ENCODE measurements at places on chromosomes 2 and 18.

- peak; percentile 58 for DNase-seq
Measured at GRCh38 chr2:74481961-74482800, 617 bp downstream of the CCDC142 start.

DNA sequence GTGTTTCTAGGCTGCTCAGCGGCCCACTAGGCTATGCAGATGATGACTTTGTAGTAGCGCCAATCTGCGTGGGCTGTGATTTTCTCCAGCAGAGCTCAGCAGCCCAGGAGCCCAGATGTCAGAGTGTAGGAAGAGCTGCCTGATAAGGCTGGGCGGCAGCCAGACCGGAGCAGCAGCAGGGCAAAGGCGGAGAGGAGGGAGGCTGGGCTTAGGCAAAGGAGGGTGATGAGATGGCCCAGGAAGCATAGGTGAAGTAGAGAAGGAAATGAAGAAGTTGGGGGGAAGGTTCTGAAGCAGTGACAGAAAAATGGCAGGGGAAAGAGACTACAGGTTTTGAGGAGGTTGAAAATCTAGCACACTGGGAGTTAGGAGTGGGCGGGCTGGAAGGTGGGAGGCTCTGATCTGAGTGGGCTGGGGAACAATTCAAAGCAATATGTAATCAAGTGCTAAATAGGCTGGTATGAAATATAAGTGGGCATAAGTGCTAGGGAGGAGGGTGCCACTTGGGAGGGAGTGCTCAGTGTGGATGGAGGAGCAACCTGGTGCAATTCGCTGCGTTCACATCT lies 50.6 kb upstream of the STPG4 start:
- no peak for DNase-seq

GRCh38 chr2:171894612-171894947 lies 536 bp upstream of the SLC25A12 start:
- no peak for DNase-seq

DNA sequence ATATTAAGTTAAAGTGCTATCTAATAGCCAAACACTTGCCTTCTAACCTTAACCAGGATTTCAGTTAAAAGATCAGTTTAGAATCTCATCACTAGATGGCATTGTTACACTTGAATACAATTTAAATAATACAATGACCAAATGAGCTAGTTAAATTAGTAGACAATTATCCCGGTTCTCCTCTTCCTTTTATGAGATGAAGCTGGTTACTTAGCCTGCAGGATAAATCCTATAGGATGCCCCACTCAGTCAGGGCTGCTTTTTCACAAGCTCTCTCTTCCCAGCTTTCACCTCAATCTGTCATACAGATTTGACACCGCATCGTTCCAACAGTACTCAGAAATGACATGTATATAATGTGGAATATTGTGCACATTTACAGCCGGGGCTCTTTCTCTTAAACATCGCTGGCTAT lies 678.8 kb downstream of the KCNJ3 start:
- no peak for DNase-seq

DNA sequence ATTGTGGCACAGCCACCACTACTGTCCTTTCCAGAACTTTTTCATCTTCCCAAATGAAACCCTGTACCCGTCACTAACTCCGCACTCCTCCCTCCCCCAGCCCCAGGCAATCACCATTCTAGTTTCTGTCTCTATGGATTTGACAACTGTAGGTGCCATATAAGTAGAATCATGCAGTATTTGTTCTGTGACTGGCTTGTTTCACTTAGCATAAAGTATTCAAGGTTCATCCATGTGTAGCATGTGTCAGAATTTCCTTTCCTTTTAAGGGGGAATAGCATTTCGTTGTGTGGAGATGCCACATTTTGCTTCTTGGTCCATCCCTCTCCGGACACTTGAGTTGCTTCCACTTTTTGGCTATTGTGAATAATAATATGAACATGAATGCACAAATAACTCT lies 842 bp upstream of the CKAP2L start:
- no peak for DNase-seq

GRCh38 chr2:54522624-54523281 lies 66.6 kb downstream of the SPTBN1 start:
- peak; percentile 58 for DNase-seq

DNA sequence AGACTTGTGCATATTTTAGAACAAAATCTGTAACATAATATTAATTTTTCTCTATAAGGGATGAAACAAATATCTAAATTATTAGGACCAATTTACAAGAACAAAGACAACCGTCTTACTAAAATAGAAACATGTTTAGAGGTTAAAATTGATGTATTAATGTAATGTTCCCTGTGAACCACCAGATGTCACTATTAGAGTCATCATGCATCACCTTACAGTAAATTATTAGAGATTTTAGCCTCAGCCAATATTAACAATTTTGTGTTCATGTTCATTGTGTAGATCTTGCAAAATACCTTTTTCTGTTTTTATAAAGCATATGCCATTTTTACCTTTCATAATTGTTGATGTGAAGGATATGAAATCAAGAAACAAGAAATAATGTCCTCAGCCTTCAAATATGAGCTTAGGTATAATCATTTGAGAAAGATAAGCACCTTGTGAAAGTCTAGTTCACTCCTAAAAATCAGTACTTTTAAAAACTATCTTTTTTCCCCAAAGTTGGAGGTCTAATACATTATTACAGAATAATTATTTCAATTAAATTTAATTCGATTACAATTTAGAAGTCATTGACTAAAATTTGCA lies 344.3 kb upstream of the KCNH7 start:
- no peak for DNase-seq

DNA sequence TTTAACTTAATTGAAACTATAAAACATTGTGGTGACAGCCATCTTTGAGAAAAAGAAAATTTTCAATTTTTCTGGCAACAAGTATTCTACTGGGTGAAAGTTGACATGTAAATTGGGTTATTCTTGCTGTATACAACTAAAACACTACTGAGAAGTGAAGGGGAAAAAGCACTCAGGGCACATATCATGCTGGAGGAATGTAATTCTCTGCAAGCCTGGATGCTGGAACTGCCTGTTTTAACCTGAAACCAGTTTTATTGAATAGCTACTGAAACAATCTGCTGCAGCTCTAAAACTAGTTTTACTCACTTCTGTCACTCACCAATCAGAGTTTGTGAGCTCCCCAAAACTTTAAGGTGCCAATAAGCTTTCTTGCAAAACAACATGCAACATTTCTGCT lies 1136.0 kb downstream of the LRP1B start:
- no peak for DNase-seq

DNA sequence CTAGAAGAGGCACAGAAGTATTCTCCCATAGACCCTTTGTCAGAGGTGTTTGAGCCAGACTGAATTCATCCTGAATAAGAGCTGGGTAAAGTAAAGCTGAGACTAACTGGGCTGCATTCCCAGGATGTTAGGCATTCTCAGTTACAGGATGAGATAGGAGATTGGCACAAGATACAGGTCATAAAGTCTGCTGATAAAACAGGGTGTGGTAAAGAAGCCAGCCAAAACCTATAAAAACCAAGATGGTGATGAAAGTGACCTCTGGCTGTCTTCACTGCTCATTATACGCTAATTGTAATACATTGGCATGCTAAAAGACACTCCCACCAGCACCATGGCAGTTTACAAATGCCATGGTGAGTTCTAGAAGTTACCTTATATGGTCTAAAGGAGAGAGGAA lies 364.9 kb upstream of the TMEFF2 start:
- no peak for DNase-seq

DNA sequence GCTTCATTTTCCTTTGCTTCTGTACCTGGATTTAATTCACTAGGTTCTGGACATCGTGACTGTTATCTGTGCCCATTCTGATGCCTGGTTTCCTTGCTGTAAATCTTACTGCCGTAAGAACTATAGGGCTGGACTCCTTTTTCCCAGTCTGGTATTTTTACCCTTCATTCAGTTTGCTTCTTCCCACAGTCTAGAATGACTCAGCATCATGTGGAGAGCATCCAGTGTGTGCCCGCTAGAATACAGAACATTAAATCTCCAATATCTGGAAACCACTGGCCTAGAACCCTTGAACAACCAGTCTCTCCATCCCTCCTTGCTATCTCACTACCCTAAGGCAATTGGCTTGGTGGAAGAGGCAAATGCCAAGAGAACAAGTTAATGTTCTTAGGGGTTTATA lies 1075.4 kb upstream of the ZEB2 start:
- no peak for DNase-seq

DNA sequence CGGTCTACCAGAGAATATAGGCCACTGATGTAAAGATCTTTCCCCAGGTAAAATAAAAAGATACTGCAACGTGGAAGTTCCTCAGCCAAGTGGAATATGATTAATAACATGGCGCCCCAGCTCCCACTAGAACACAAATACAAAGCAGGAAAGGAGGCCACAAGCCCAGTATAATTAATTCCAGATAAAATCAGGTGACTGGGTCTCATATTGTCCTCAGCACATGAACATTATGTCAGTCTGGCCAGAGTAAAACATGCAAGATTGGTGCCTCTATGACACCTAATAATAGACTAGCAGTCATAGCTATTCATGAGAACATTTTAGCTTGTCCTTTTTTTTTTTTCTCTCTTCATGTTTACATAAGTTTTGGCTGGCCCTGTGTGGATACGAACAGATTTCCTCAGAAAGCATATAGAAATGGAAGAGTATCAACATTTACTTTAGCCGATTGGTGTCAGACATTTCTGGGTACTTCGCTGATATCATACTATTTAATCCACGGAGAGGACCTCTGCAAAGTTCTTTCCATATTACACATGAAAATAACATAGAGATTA lies 523.8 kb upstream of the SETBP1 start:
- DNase-seq = no peak

- no peak for DNase-seq
Measured at GRCh38 chr2:168848225-168848624, 42.0 kb downstream of the SPC25 start.

DNA sequence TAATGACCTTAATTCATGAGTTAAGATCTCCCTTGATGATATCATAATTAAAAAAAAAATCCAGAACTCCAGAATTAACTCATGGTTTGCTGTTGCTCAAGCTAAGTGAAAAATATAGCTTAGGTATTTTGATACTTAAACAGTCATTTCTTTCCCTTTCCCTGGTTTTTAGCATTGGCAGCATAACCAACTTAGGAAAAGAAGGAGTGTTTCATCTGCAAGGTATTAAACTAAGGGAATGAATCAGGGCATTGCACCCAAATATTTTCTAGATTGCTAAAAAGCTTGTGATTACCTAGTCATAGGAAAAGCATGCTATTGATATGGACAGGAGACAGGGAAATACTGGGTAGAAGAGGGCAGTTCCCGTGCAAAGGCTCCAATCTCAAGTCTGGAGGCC lies 207.2 kb downstream of the LRP1B start:
- no peak for DNase-seq

GRCh38 chr2:45833968-45834344 lies 182.5 kb downstream of the PRKCE start:
- no peak for DNase-seq

- peak; percentile 29 for DNase-seq
Measured at GRCh38 chr18:79871026-79871390, 73.3 kb downstream of the KCNG2 start.

DNA sequence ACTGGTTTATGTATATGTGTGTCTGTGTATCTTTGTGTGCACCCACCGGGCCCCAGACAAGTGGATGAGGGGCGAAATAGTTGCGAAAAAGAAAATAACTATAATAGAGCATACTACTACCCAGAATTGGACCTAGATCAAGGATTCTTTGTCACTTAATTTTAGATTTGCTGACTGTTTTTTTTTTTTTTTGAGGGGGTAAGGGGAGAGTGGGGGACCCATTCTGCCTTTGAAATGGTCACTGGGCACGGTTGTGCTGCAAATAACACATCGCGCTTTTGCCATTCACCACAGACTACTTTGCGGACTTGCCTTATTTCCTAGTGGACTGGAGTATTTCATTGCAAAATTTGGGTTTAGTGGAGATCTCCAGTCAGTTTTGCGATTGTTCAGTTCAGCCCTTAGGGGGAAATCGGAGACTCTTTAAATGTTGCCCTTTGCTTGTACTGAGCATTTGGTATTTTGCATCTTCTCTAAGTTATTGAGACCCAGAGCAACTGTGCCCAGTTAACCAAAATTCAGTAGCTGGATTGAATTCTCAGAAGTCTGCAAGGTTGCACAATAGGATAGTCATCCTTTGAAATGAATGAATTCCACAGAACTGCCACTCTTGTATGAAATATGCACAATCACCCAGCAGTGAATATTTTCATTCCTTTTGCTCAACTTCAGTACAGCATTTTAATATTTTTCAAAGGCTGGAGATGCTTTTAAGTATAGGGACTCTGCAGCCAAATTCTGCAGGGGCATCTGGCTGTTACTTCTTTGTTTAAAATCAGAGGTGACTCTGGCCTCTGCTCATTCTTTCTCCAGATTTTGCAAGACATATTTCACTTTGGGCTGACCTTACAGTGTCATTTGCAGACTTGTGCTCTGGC lies 2.9 kb downstream of the TRIB2 start:
- DNase-seq = no peak

DNA sequence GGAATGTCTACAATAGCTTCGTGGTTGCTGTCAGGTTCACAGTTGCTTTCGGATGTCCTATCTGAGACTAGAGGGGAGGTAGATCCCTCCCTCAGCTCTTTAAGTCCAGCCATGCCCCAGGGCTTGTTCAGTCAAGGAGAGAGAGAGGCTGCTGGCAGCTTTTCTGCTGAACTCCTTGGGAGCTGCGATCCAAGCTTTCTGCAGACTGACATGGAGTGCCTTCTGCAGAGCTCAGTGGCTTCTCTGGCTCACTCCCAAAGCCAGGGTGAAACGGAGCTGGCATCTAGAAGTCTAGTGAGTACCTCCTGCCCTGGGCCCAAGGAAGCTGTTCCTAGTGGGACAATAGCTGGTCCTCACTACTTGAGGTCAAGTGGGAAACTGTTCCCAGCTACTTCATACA lies 62.5 kb downstream of the TMEM17 start:
- no peak for DNase-seq

GRCh38 chr18:52499016-52499415 lies 159.0 kb downstream of the DCC start:
- no peak for DNase-seq

- no peak for DNase-seq
Measured at GRCh38 chr2:51706220-51706619, 674.3 kb upstream of the NRXN1 start.

GRCh38 chr2:14615760-14616159 lies 16.8 kb upstream of the LRATD1 start:
- DNase-seq = no peak

DNA sequence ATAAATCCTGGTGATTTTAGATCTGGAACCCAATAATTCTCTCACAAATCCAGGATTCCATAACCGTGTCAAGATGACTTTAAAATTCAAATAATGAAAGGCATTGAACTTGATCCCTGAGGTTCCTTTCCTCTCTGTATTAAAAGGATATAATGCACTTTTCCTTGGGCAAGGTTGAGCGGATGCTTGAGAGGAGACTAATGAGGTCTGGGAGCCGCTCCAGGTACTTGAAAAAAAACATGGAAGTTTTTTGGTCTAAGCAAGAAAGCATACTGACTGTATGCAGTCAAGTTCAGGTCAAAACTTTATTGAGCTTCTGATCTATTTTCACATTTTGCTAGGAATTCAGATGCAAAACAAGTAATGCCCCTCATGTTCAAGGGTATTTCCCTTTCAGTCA lies 318.5 kb downstream of the RAD51AP2 start:
- no peak for DNase-seq

Data from CD4-positive, alpha-beta T cell (primary cell).